Left ventricle myocardium inferior (tissue), 1 donor: ENCODE measurements at places on chromosomes 6 and 20.

DNA sequence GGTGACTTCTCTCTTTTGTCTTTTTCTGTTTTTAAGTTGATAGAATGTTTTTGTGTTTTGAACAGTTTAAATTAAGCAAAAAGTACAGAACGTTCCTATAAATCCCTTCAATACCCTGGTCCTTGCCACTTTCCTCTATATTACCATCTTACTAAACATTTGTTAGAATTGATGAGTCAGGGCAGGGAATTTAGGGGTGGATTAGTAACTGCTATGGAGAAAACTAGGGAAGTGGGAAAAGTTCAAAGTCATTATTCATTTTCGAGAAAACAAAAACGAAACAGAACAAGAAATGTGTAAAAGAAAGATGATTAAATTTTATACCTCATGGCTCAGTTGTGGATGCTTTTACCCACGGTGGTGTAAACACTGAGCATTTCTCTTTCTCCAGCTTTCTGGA is 240.4 kb upstream of the SULF2 start:
- peaks cover 46% of the 10 kb centered on the region for H3K27me3 ChIP-seq
- DNase-seq, result no peak
- H3K4me3 ChIP-seq, result no peak overlapping the region
- no peaks in the 10 kb centered on the region for H3K4me1 ChIP-seq
- H3K27ac ChIP-seq, result no peak overlapping the region
- H3K36me3 ChIP-seq, result no peaks in the 10 kb centered on the region

DNA sequence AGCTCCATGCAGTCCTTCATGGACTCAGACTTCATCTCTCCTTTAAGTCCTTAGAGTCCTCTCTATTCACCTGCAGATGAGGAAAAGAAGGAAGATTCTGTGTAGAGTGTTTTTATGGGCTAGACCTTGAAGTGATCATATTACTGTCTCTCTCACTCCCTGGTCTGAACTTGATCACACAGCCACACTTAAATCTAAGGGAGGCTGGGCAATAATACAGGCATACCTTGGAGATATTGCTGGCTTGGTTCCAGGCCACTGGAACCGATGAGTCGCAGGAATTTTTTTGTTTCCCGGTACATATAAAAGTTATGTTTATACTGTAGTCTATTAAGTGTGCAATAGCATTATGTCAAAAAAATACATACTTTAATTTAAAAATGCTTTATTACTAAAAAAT is 59.2 kb upstream of the FOXO3 start:
- H3K27ac ChIP-seq, result no peak overlapping the region
- DNase-seq, result no peak
- peaks cover 7% of the 10 kb centered on the region for H3K36me3 ChIP-seq

DNA sequence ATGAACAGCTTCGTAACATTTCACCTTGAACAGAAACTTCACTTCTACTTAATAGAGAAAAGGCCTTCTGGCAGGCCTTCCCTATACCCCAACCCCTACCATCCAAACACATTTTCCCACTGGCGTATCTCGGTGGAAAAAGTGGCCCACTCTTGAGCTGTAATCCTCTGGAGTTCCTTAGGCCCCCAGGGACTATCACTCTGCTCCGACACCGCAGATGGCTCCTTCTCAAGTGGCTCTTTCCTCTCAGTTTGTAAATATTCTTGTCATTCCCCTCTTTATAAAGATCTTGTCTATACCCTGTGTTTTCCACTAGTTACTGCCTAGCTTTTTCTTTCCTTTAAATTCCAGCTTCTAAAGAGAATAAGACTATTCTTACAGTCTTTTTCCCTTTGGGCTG is 108.7 kb downstream of the MYB start:
- H3K4me3 ChIP-seq, result no peak overlapping the region
- no peaks in the 10 kb centered on the region for H3K4me1 ChIP-seq
- no peak overlapping the region for H3K27ac ChIP-seq
- peaks cover 26% of the 10 kb centered on the region for H3K36me3 ChIP-seq

DNA sequence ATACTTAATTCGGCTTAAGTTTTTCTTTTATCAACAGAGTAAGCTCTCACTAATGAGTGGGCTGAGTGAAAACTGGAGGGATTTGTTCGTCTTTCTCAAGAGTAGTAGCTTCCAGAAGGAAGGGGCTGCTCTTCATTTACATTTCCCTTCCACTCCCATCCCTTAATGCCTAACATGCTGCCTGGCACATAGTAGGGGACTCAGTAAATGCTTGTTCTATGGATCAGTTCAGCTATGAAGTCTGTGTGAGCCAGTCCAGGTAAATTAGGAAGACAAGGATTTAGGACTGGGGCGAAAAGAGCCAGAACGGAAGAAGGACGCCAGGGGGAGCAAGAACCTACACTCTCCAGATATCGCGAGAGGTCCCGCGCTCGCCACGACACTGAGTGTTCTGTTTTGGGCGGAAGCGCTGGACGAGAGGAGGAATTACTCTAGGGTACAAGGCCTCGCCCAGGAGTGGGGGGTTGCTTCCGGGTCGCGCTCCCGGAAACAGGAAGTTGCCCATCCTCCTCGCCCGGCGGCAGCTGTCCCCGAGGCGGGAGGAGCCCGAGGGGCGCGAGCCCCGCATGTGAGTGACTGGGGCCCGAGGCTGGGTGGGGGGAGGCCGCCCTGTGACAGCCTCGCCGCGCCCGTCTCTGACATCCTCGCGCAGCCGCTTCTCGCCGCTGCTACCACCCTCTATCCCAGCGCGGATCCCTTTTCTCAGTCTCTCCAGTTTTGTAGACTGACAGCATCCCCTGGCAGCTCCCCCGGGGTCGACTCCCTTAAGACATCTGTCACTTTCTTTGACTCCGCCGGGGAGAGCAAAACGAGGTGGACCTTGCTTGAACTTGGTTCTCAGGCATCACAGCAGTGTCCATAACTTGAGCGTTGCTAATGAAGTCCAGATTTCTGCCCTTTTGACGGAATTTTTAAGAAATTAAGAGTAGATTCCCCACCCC is at the start of gene C6orf89:
TSS of gene C6orf89 (plus strand) at position 492 of the 941 bp plus-strand sequence. CDS start 13,493 bp downstream, outside the sequence.
- DNase-seq, result peak; percentile 97
- H3K4me1 ChIP-seq, result peaks cover 55% of the 10 kb centered on the region
- H3K27me3 ChIP-seq, result no peaks in the 10 kb centered on the region
- H3K27ac ChIP-seq, result peak within 1 kb of the TSS; percentile 93

GRCh38 chr6:27161946-27162603 is 85.4 kb upstream of the PRSS16 start:
- DNase-seq, result no peak
- H3K27ac ChIP-seq, result no peak overlapping the region
- no peaks in the 10 kb centered on the region for H3K36me3 ChIP-seq
- H3K27me3 ChIP-seq, result no peaks in the 10 kb centered on the region

DNA sequence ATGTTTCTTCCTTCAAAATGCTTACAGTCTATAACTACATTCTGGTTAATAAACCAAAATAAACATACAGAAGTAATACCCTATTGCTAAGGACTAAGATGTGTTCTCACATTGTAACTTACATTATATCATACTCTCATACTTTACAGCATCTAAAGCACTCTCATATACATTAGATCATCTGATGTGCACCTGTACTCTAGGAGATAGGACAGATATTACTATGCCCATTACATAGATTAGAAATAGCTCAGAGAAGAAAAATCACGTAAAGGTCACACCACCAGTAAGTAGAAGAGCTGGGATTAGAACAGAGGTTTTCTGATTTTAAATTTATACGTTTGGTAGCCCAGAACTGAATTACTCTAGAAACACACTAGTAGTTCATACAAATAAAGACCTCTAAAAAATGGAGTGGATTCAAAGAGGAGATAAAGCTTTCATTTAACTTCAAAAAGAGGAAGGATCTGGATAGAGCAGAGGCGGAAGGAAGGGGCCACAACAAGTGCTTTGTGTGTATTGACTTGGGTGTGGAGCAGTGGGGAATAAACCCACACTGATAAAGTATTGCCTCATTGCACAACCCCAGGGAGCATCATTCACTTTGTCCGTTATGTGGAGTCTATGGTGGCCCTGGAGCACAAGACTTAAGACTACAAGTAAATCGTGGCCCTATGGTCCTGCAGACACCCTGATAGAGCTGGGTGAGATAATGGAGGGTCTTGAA is 30.9 kb downstream of the SLC2A12 start:
- H3K4me1 ChIP-seq, result peaks cover 25% of the 10 kb centered on the region
- H3K4me3 ChIP-seq, result no peak overlapping the region
- no peak for DNase-seq
- peaks cover 1% of the 10 kb centered on the region for H3K36me3 ChIP-seq
- H3K27me3 ChIP-seq, result no peaks in the 10 kb centered on the region

DNA sequence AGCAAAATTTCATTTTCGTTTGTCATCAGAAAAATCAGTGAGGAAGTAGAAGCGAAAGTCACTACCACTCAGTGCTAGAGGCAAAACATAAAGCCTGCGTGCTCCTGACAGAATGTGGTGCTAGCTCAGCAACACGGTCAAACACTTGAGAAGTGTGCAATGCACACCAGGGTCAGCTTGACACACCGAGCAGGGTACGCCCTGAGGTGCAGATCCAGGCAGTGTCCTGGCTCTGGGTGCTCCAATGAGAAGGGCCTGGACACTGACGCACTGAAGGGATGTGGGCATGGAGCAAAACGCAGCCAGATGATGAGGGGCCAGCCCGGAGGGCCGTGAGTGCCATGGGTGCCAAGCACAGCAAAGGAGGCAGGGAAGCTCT is 5.9 kb downstream of the RNASET2 start:
- peaks cover 16% of the 10 kb centered on the region for H3K36me3 ChIP-seq
- H3K27me3 ChIP-seq, result no peaks in the 10 kb centered on the region
- H3K4me1 ChIP-seq, result peaks cover 8% of the 10 kb centered on the region
- H3K4me3 ChIP-seq, result peak overlapping the region; percentile 56

DNA sequence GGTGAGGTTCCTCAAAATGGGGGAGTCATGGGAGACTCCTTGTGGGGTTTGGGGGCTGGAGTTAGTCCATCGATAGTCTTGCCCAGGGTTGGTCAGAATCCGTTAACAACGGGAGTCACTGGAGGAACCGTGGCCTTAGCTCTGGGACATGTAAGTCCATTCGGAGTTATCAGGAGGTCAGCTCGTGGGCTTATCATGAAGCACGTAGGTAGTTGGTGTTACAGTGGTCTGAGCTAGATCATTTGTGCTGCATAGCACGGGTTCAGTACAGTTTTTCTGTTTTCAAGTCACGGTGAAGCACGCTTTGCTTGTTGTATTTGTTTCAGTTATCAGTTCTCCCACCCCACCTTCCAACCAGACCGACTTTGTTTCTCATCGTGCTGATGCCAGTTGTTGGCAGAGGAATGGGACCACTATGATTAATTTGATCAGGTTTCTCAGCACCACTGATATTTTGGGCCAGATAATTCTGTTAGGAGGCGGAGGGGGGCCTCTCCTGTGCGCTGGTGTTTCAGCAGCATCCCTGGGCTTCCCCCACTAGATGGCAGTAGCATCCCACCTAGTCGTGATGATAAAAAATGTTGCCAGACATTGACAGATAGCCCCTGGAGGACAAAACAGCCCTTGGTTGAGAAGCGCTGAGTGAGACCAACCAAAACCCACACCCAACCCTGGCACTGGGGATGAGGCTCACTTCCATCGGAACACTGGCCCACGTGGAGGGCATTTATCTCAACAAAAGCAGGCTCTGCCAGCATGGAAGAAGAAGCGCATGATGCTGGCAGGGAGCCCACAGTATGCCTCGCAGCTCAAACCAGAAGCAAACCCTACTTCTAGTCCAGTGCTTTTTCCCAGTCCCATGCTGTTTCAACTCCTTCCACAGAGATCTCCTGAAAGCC is 2.2 kb upstream of the APMAP start:
- H3K36me3 ChIP-seq, result no peaks in the 10 kb centered on the region
- DNase-seq, result peak; percentile 89
- H3K4me3 ChIP-seq, result peak overlapping the region; percentile 29
- H3K27ac ChIP-seq, result peak overlapping the region; percentile 96
- H3K4me1 ChIP-seq, result peaks cover 85% of the 10 kb centered on the region

DNA sequence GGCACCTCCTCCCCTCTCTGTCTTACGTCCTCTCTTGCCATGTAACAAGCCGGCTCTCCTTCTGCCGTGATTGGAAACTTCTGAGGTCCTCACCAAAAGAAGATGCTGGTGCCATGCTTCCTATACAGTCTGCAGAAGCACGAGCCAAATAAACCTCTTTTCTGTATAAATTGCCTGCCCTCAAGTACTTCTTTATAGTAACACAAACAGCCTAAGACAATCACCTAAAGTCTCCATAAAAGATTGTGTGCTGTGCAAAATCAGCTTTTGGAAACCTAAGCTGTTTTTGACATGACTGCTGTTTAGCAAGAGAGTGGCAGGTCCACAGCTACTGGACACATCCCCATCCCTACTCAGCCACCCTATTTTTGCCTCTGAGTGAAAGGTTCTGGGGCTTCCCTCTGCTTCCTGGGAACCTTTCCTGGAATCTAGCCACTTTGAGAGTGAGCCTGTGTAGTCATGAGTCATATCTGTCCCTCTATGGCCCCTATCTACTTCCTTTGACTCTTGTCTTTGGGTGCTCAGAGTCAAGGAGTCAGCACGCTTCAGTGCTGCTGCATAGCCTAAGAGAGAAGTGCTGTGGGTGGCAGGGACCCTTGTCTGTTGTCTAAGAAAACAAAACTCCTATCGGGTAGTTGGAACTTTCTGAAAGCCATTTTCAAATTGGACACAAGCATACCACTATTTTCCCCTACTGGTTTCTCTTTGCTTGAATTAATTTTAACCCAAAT is 110.0 kb downstream of the PPP1R14C start:
- H3K4me1 ChIP-seq, result peaks cover 50% of the 10 kb centered on the region
- peaks cover 2% of the 10 kb centered on the region for H3K36me3 ChIP-seq
- no peak overlapping the region for H3K27ac ChIP-seq
- no peak for DNase-seq
- no peak overlapping the region for H3K4me3 ChIP-seq

GRCh38 chr20:57587989-57588377 is 27.1 kb downstream of the PCK1 start:
- DNase-seq, result no peak
- no peak overlapping the region for H3K4me3 ChIP-seq
- H3K4me1 ChIP-seq, result no peaks in the 10 kb centered on the region
- H3K27ac ChIP-seq, result no peak overlapping the region

DNA sequence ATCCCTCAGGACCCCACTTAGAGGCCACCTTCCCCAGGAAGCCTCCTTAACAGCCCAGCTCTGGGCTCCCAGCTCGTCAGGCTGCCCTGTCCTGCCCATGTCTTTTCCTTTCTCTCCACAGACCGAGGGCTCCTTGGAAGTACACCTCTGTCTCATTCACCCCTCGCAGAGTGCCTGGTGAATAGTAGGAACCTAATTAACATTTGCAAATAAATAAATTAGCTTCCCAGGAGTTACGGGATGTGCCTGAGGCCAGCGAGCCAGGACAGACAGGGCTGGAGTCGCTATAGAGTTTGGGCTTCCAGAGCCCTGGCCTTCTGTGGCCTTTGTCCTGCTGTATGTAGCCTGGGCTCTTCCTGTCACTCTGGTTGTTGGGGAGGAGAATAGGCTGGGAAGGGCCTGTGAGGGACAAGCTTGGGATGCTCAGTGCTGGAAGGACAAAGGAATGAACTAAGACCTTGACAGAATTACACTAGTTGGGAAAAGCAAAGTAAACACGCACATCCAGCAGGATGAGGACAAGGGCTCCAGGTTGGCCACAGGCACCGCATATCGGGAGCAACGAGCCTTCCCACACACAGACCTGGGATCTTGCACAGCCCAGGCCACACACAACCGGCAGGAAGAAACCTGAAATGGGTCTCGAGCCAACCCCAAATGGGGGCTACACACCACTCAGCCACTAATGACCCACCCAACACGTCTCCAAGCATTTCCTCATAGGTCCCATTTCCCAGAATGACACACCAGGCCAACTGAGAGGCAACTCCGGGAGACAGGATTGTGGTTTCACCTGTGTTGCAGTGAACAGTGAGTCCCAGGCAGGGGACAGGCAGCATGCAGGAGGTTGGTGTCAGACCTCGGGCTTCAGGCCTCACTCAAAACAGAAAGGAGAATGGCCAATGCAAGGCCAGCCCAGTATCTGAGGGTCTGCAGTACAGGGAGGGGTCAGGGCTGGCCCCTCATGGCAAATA is 9.7 kb downstream of the MAP1LC3A start:
- peaks cover 13% of the 10 kb centered on the region for H3K4me1 ChIP-seq
- no peak for DNase-seq
